Type B pancreatic cell (in vitro differentiated cells): ENCODE measurements at places on chromosomes 3 and 15.
A peak's percentile ranks its signal among the peaks of the same experiment; 100 is the strongest.

DNA sequence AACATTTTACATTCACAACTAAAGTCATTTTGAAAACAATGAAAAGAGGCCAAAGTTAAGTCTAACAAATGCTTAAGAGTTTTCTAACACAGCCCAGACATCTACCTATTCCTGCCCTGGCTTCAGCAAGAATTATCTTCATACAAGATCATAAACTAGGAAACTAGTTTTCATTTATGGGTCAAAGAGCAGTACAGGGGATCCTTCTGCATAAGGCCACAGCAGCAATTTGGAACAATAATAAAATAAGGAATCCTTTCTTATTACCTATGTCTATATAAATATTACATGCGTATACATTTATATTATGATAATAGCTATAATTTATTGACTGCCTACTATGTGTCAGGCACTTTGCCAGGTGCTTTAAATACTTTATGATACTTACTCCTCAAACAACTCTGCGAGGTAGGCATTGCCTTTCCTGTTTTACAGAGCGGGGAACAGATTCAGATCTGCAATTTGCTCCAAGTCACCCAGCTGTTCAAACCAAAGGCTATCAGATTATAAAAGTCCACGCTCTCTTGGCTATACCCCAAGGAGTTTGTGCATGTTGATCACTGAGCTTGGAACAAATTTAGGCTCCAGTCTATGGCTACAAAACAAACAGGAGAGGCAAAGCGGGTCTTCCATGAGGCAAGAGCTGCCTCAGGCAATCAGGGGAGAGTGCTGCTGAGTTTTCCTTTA is 196.4 kb downstream of the RORA start:
- no peak for DNase-seq

GRCh38 chr15:22881739-22882440 is 43.4 kb downstream of the NIPA2 start:
- no peak for DNase-seq

DNA sequence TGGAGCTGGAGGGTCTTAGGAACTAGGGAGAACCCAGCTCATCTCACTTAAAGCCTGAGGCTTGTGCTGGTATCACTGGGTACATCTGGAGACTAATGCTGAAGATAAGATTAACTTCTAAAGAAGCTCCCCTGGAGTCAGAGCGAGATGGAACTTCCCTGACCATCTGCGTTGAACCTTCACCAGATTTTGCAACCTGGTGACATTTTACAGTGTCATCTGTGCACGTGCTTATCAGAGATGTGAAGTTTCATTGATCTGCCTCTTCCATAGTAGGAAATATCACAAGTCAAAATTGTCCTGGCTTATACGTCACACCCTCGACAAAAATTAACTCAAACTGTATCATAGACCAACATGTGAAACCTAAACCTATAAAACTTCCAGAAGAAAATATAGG is 395.5 kb downstream of the SHQ1 start:
- no peak for DNase-seq

- DNase-seq, result no peak
Measured at GRCh38 chr3:13687517-13687943, 138.6 kb downstream of the FBLN2 start.

DNA sequence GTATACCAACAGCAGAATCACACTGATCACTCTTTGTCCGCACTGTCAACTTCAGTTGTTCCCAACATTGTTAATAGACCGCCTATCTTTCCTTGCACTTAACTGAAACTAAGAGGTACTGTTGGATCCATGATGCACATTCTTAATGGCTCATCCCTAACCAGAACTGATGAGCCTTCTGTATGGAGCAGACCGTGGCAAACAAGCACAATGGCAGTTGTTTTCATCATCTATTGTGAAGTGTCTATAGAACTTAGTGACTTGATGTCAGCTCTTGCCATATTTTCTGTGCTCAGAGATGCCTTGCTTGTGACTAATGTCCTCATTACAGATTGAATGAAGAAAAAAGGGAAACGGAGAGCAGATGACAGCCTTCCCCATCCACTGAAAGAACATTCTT is 347.4 kb downstream of the NLGN1 start:
- no peak for DNase-seq

- DNase-seq, result no peak
Measured at GRCh38 chr15:96058103-96058851, 272.2 kb upstream of the NR2F2 start.

DNA sequence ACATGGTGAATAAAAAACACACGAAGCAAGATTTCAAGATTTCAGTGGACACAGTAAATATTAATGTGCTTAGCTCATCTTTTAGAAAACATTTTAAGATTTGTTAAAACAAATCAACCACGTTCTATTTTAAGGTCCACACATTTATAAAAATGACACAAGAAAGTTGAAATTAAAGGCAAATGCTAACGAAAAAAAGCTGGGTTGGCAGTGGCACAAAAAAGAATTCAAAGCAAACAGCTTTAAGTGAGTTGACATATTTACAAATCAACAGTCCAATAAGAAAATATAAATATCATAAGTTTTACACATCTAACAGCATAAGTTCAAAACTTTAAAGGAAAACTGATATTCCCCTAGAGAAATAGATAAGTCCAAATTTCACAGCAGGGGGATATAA is 430.4 kb upstream of the CCDC54 start:
- DNase-seq, result no peak

- DNase-seq, result peak; percentile 75
Measured at GRCh38 chr3:9704347-9705322, 1.0 kb downstream of the CPNE9 start.

DNA sequence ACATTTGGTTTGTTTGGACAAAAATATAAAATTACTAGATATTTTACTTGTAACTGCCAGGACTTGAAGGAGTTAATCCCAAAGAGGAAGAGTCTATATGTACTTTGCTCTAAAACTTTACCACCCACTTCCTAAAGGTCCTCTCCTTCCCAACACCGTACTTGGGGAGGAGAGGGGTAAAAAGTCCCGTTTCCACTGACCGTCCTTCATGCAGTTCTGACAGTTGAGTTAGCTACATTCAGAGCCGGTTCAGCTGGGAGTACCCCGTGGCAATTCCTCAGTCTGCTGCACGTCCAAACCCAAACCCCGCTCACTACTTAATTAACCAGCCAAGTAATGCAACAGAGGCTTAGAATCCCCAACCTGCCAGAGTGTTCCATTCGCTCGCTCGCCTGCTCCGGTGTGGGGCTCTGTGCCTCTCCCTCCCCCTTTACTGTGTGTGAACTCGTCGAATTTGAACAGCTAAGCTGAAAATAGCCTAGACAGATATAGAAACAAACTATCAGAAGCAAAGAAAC is 519.7 kb downstream of the FOXP1 start:
- DNase-seq, result no peak

- no peak for DNase-seq
Measured at GRCh38 chr15:36178303-36178633, 401.2 kb upstream of the CDIN1 start.

DNA sequence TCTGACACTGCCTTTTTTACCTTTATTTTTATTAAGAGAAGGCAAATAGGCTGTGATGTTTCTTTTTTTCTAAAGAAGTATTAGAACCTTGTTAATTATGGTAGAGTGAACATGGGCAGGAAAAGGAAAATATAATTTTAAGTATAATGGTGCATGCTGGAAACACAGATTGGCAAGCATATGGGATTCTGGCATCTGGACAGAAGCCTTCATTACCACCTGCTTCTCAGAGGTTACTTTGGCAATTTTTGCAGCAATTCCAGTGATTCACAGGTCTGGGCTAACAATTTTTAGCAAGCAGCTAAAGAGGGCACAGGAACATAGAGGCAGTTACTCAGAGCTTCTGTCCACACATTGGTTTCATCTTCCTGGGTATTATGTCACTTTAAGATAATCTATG is 258.3 kb downstream of the DIPK2A start:
- DNase-seq, result no peak

DNA sequence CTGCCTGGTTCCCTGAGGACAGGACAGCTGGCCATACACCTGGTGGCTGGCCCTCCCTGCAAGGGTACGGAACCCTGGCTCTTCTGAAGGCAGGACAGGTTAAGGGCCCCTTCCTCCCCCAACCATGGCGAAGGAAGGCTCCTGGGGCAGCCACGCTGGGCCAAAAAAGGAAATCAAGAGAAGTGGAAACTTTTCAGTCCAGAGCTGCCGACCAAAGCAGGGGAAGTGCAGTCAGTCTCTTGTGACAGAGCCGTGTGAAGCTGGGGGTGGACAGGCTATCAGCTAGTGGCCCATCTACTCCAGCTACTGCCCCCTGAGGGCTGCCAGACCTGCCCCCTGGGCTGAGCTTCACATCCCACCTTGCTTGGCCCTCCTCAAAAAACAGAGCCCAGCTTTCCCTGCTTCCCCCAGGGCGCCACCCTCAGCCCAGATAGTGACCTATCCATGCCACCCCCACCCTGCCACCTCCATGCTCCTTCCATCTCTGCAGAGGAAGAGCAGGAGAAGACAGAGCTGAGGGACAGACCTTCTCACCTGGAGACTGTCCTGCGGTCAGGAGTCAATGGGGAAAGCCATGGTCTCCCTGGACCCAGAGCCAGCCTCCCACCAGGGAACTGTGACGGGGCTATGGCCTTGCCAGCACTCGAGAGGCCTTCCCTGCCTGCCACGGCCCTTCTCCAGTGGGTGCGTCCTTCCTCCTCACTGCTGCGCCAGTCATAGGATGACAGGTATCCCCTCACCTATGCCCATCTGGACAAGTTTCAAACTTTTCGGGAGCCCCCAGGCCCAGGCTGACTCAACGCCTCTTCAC is 4.6 kb downstream of the SEMA7A start:
- no peak for DNase-seq

- no peak for DNase-seq
Measured at GRCh38 chr3:115040673-115041286, 106.3 kb downstream of the ZBTB20 start.

- no peak for DNase-seq
Measured at GRCh38 chr3:78287085-78287484, 1247.2 kb downstream of the ROBO2 start.

- no peak for DNase-seq
Measured at GRCh38 chr3:111616417-111617105, 21.4 kb upstream of the ZBED2 start.
